Esophagus mucosa (tissue), 1 donor: ENCODE measurements at places on chromosomes 4 and X. TPM values are rescaled to one million over a fixed set of nuclear protein-coding genes. Genes with fewer than 3 reads are reported as not detected.

IL13RA2 gene
- total RNA-seq = 0.16 TPM

AFP gene
- total RNA-seq = not detected

ADGRG4 gene
- total RNA-seq = not detected

CXCL13 gene
- 9.0 TPM for total RNA-seq

CNGA1 gene
- total RNA-seq = 7.2 TPM

DNA sequence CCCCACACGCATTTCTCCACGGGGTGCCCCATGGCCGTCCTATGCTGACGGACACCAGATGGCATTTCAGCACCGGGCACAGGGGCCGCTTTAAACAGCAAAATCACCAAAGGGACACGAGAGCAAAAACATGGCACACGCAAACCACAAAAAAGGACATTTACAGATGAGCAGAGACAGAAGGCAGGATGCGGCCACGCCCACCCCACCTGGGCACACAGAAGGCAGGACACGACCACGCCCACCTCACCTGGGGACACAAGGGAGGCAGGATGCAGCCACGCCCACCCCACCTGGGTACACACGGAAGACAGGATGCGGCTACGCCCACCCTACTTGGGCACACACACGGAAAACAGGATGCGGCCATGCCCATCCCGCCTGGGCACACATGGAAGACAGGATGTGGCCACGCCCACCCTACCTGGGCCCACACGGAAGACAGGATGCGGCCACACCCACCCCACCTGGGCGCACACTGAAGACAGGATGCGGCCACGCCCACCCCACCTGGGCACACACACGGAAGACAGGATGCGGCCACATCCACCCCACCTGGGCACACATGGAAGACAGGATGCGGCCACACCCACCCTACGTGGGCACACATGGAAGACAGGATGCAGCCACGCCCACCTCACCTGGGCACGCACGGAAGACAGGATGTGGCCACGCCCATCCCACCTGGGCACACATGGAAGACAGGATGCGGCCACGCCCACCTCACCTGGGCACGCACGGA is 69.1 kb downstream of the FAM53A start:
- no peak for ATAC-seq

DNA sequence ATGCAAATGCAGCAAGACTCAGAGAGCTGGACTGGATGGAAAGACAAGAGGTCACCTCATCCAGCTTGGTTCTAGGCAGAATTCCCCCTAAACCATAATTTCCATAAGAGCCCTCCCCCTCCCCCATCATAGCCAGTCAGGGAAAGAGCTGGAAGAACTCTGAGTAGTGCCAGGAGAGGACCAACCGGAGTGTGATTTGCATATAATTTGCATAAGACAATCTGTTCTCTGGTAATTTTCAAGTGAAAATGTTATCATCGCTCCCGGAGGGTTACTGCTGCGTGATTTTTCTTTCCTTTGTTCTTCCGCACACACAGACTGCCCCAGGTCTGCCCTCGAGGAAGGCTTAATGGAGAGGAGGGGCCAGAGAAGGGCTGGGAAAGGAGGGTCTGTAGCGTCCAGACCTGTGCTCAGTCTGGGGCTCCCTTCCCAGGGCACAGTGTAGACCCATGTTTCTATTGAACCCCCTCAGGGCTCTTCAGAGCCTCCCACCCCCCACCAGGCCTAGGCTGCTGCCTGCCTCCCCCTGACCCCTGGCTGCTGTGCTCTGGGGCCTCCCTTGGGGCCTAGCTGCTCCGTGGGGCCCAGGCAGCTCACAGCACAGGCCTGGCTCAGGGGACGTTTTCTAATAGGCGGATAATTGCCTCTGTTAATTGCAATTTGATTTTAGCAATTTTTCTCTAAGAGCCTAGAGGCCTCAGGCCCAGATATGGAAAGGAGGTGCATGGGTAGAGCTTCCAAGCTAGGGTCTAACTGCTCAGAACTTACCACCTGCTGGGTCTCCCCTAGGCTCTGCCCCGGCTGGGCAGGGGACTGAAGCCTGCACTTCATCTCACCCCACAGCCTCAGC is 90.4 kb upstream of the PJA1 start:
- no peak for ATAC-seq

DNA sequence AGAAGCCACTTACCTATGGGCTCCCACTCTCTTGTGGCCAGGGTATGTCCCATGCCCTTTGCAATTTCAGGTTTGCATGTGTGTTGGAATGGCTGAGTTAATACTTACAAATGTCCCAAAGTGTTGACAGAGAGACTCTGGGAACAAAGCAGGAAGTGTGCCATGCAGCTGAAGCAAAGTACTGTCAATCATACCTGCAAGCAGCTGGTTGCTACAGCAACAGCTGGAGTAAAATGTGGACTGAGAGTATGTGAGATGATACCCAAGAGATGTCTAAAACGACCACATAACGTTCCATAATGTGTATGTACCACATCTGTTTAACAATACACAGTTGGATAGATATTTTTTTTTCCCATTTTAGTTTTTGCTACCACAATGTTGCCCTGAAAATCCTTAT is 82.8 kb upstream of the CAMK2D start:
- no peak for ATAC-seq

DNA sequence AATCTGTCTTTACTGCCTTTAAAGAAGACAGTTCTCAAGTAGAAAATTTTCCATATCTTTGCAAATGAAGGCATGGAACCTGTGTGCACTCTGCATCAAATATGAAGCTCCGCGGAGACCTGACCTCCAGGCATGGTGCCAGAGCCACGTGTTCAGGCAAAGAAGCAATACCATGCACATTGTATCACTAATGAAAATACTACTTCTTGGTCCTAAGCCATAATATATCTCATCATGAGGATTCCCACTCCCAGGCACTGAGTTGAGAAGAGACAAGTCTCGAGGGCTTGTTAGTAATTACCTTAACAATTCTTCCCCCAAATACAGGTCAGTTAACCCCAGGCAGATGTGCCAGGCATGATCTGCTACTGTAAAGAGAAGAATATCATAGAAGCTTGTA is 56.7 kb downstream of the PCDH19 start:
- ATAC-seq = no peak

DNA sequence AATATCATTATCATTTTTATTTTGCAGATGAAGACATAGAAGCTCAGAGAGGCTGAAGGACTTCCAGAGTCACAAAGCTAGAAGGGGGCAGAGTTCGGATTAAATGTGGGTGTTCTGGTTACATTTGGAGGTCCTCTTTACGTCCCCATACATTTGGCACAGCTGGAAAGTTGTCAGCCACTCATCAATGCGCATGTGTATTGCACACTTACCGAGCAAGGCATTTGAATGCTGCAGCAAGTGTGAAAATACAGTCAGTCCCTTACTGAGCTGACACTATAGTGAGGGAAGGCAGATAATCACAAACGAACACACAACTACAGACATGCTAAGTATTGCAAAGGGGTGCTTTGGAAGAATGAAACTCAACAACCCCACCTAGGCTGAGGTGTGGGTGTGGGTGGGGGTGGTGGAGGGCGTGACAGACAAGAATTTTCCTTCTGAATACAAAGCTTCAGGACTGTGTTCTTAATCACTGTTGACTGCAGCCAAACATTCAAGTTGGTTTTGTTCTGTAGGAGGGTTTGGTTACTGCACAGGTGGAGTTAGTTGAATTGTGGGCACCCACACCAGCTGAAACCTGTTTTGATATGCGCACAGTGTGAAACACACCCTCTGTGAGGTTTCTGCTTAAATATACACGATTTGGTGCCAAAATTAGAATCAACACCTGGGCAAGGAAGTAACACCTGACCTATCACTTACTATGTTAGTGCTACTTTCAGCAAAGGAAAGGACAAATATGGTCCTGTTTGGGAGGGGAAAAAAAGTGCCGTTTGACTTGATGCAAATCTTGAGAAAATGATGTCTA is 72.4 kb downstream of the COQ2 start:
- ATAC-seq = peak; percentile 96

- peak; percentile 68 for ATAC-seq
Observed at GRCh38 chr4:182880387-182881356, 36.5 kb downstream of the DCTD start.

DNA sequence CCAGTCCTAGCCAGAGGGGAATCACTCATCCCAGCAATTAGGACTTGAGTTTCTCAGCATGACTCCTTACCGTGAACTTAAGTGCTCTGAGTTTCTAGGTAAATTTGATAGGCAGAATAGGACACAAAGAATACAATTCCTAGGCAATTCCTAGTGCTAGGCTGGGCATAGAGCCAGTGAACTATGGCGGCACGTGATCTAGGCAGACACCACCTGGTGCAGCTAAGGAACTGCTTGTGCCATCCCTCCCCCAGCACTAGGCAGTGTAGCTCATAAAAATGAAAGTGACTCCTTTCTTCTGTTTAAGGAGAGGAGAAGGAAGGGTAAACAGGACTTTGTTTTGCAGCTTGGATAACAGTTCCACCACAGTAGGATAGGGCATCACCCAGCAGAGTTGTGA is 736.3 kb upstream of the PCDH7 start:
- ATAC-seq = no peak

GRCh38 chrX:47197526-47197925 is 3.9 kb downstream of the UBA1 start:
- no peak for ATAC-seq

DNA sequence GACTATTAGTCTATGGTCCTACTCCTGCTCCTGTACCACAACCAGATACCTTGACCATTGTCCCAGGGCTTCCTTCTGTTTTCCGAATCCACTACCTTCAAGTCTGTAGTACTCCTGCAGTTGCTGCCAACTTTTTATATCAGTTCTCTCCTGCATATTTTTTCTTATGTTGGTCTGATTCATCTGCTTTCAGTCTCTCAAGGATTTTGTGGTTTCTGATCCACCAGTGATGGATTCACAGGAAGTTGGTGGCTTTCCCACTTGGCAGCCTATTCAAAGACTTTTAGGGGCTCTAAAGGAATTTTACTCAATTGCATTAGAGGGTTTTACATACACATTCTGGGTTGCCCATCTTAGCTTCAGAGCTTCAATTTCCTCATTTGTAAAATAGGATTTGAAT is 23.6 kb downstream of the KIF4A start:
- ATAC-seq = no peak

DNA sequence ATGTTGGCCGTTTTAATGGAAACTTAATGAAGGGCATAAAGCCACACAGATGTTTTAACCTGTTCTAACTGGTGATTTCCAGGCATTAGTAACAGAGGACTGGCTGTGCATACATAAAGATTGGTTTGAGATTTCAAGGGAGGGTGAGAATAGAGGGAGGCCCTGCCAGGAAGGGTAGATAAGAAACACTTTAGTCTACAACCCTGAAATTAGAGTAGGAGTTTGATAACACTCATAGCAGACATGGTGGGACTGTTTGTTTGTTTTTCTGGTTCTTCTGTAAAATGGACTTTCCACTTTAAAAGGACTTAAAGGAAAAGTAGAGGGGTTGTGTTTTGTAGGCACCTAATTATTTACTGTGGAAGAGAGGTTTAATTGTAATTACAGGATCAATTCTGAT is 16.2 kb downstream of the SLC4A4 start:
- no peak for ATAC-seq

GRCh38 chr4:139553751-139554641 is 2.0 kb downstream of the SETD7 start:
- no peak for ATAC-seq

DNA sequence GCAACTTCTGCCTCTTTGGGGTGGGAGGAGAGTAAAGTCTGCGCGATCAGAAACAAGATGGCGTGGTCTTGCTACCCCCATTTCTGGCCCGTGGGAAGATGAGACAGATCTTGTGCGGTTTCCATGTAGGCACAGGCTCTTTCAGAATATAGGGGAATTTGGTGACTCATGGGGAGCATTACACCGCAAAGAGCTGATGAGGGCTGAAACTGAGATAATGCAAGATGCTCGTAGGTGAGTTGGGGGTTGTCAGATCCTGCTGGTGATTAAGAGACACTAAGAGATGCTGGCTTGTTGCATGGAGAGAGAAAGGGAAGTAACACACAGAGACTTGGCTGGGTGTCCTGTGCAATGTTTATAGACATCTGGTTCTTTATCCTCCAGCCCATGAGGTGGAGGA is 1.5 kb downstream of the EVC start:
- no peak for ATAC-seq

DNA sequence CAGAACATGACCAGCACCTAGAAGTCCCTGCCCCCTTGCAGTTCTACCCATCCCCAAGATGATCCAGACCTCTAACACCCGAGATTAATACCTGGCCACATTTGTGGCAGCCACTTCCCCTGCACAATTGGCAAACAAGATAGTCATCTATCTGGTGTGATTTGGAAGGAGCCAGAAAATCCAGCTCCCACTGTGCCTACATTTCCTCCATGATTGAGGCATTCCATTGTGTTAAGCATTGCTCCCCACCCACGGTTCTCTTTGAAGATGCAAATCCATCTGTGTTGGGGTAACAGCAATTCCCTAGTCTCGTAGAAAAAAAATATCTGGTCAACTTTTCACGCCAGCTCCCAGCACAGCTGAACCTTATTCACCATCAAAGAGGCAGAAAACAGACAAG is 405.0 kb downstream of the BCOR start:
- ATAC-seq = no peak

- peak; percentile 84 for ATAC-seq
Observed at GRCh38 chrX:37685381-37686359, at the start of gene XK. TSS of gene XK (plus strand) at chrX:37685791. CDS start at chrX:37685962, 171 bp downstream.

DNA sequence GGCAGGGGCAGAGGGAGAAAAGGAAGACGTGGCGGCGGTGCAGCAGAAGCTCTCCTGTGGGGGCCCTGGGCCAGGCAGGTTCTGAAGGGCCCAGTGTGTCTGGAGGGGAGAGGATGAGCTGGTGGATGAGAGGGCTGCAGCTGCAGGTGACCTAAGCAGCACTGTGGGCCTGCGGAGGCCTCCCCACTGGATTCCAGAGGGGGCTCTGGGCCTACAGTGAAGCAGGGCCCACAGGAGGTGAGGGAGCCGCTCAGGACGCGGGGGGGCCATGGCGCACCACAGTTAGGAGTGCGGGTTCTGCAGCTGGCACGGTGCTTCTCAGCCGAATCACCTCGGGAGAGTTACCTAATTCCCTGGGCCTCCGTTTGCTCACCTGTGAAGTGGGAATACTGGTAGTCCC is 10.5 kb downstream of the ABLIM2 start:
- ATAC-seq = no peak
